ENCODE measurements at places on chromosomes 5 and 9. TPM values are rescaled to one million over a fixed set of nuclear protein-coding genes. Genes with fewer than 3 reads are reported as not detected.

- no peak for DNase-seq
- no peak overlapping the region for H3K4me3 ChIP-seq
- no peaks in the 10 kb centered on the region for H3K4me1 ChIP-seq
- no peaks in the 10 kb centered on the region for H3K36me3 ChIP-seq
These were observed 43.9 kb downstream of the ADAMTS2 start for GRCh38 chr5:179301376-179301775.

DNA sequence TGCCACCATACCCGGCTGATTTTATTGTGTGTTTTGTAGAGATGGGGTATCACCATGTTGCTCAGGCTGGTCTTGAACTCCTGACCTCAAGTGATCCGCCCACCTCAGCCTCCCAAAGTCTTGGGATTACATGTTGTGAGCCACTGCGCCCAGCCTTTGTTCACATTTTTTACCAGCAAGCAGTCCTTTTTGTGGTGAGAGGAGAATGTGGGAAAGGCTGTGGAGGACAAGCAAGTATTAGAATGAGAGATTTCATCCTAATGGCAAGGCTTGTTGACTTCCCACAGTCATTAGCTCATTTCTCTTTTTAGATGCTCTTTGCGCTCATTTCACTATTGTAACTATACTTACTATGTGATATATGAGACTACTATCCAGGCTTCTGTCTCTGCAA lies 6.1 kb downstream of the IL31RA start:
- H3K4me3 ChIP-seq: no peak overlapping the region
- H3K36me3 ChIP-seq: no peaks in the 10 kb centered on the region
- no peak for DNase-seq
- no peaks in the 10 kb centered on the region for H3K27me3 ChIP-seq
- H3K27ac ChIP-seq: no peak overlapping the region
- H3K4me1 ChIP-seq: no peaks in the 10 kb centered on the region

- H3K36me3 ChIP-seq: no peaks in the 10 kb centered on the region
- no peak overlapping the region for H3K27ac ChIP-seq
- no peak for DNase-seq
- no peaks in the 10 kb centered on the region for H3K4me1 ChIP-seq
These were observed 34.4 kb upstream of the CCDC112 start for GRCh38 chr5:115330830-115331229.

DNA sequence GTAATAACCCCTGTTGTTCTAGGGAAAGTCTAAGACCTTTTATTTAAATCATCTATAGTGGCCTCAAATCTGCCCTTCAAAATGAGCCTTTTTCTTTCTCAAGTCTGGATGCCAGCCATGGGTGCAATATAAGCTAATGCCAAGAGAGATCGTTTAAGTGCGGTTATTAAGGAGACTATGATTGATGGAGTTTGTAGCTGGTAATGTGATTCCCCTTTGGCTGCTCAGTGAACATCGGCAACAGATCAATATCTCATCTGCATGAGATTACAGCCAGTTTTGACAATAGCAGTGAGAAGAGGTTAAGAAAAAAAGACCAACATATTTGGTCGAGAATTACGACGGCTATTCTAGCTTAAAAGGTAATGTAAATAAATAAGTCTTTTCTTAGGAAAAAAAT lies 1049.4 kb upstream of the NUDT12 start:
- no peaks in the 10 kb centered on the region for H3K36me3 ChIP-seq
- no peak for DNase-seq
- peaks cover 6% of the 10 kb centered on the region for H3K4me1 ChIP-seq
- H3K27me3 ChIP-seq: no peaks in the 10 kb centered on the region
- H3K27ac ChIP-seq: no peak overlapping the region

DNA sequence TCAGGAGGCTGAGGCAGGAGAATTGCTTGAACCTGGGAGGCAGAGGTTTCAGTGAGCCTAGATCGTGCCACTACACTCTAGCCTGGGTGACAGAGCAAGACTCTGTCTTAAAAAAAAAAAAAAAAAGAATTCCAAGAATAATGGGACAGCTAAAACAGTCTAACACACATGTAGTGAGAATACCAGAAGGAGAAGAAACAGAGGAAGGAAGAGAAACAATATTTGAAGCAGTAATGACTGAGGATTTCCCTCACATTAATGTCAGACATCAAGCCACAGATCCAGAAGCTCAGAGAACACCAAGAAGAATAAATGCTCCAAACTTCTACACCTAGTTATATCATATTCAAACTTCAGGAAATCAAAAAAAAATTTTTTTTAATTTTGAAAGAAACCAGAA lies 47.1 kb upstream of the EFNA5 start:
- no peaks in the 10 kb centered on the region for H3K4me1 ChIP-seq
- no peaks in the 10 kb centered on the region for H3K27me3 ChIP-seq
- H3K27ac ChIP-seq: no peak overlapping the region
- H3K4me3 ChIP-seq: no peak overlapping the region
- no peaks in the 10 kb centered on the region for H3K36me3 ChIP-seq

GRCh38 chr5:132777209-132778069 lies at the start of gene SEPTIN8:
Gene SEPTIN8, minus strand, starts transcription at chr5:132777239. Its CDS starts 102 bp downstream, at chr5:132777137.
- peak; percentile 50 for DNase-seq
- H3K27ac ChIP-seq: peak within 1 kb of the TSS; percentile 35
- peaks cover 14% of the 10 kb centered on the region for H3K4me1 ChIP-seq
- H3K27me3 ChIP-seq: no peaks in the 10 kb centered on the region
- H3K4me3 ChIP-seq: peak within 1 kb of the TSS; percentile 63

- H3K4me3 ChIP-seq: no peak overlapping the region
- H3K27ac ChIP-seq: no peak overlapping the region
- no peaks in the 10 kb centered on the region for H3K36me3 ChIP-seq
- H3K4me1 ChIP-seq: no peaks in the 10 kb centered on the region
- DNase-seq: no peak
These were observed 75.4 kb downstream of the TEX10 start for GRCh38 chr9:100277166-100277979.

DNA sequence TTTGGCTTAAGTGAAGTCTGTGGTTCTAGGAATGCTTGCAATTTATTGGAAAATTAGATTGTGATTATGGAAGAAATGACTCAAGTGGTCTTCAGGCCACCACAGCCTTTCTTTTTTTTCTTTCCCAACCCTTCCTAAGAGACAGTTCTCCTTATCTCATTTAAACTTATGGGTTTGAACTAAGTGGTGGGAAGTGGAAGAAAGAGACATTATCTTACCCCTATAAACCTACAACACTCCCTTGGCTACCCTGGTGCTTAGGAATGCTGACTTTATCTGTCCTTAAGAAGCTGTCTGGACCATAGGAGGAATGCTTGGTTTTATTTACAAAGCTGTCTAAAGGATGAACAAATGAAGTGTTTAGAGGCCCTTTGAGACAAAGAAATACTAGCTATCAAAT lies 5.1 kb upstream of the ERAP1 start:
- H3K27me3 ChIP-seq: no peaks in the 10 kb centered on the region
- no peaks in the 10 kb centered on the region for H3K36me3 ChIP-seq
- no peak for DNase-seq
- no peak overlapping the region for H3K27ac ChIP-seq
- no peaks in the 10 kb centered on the region for H3K4me1 ChIP-seq
- no peak overlapping the region for H3K4me3 ChIP-seq

DNA sequence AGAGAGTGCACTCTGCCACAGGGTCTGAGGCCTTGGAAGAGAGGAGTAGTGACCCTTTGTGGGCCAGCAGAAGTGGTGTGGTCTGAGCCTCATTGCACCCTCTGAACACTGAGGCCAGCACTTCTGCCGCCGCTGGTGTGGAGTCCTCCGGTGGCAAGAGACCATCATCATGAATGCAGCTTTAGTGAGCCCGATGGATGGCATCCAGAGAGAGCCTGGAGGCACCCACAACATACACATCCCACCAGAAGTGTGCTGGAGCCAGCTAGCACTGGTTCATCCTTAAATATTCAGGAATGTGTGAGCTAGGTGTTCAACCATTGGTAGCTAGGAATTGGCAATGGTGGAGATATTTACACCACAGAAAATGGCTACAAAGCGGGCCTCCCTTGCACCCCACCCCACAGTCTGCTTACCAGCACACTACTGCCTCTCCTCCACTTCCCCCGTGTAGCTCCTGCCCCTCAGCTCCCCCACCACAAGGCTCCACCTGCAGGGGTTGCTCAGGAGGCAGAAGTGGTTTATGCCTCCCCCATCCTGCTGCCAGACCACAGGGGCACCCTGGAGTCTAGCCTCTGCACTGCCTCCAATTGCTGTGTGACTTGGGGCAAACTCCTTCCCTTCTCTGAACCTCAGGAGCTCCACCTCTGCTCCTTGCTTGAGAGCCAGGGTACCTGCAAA lies 16.4 kb downstream of the SLC6A7 start:
- H3K4me1 ChIP-seq: no peaks in the 10 kb centered on the region
- H3K27ac ChIP-seq: no peak overlapping the region
- DNase-seq: no peak
- no peak overlapping the region for H3K4me3 ChIP-seq
- no peaks in the 10 kb centered on the region for H3K27me3 ChIP-seq
- H3K36me3 ChIP-seq: no peaks in the 10 kb centered on the region

- no peaks in the 10 kb centered on the region for H3K4me1 ChIP-seq
- no peaks in the 10 kb centered on the region for H3K27me3 ChIP-seq
- H3K4me3 ChIP-seq: no peak overlapping the region
- DNase-seq: no peak
These were observed 208.3 kb upstream of the MAP3K1 start for GRCh38 chr5:56607074-56607473.

DNA sequence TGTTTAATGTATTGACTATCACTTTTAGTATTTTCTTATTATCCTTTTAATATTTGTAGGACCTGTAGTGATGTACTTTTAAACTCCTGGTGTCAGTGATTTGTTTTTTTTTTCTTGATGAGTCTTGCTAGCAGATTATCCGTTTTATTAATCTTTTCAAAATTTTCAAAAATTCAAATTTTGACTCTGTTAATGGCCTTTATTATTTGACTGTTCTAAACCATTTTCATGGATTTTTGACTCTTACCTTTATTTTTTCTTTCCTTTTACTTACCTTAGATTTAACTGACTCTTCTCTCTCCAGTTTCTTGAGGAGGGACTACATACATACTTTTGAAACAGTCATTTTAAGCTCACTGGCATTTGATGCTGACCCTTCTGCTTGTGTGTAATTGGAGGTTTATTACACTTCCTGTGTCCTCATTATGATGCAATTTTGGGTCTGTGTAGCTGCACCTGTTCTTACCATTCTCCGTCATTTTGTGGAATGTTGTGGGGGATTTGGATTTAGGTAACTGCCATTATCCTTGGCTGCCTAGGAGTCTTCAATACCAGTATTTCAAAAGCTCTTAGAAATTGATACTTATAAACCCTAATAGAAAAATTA lies 32.0 kb upstream of the EXOC3 start:
- no peak overlapping the region for H3K4me3 ChIP-seq
- DNase-seq: no peak
- H3K36me3 ChIP-seq: no peaks in the 10 kb centered on the region
- H3K4me1 ChIP-seq: no peaks in the 10 kb centered on the region
- H3K27ac ChIP-seq: no peak overlapping the region

- no peak overlapping the region for H3K4me3 ChIP-seq
- no peaks in the 10 kb centered on the region for H3K4me1 ChIP-seq
- no peaks in the 10 kb centered on the region for H3K27me3 ChIP-seq
- no peak overlapping the region for H3K27ac ChIP-seq
- H3K36me3 ChIP-seq: no peaks in the 10 kb centered on the region
These were observed 164.2 kb upstream of the PUM3 start for GRCh38 chr9:3008091-3008490.

DNA sequence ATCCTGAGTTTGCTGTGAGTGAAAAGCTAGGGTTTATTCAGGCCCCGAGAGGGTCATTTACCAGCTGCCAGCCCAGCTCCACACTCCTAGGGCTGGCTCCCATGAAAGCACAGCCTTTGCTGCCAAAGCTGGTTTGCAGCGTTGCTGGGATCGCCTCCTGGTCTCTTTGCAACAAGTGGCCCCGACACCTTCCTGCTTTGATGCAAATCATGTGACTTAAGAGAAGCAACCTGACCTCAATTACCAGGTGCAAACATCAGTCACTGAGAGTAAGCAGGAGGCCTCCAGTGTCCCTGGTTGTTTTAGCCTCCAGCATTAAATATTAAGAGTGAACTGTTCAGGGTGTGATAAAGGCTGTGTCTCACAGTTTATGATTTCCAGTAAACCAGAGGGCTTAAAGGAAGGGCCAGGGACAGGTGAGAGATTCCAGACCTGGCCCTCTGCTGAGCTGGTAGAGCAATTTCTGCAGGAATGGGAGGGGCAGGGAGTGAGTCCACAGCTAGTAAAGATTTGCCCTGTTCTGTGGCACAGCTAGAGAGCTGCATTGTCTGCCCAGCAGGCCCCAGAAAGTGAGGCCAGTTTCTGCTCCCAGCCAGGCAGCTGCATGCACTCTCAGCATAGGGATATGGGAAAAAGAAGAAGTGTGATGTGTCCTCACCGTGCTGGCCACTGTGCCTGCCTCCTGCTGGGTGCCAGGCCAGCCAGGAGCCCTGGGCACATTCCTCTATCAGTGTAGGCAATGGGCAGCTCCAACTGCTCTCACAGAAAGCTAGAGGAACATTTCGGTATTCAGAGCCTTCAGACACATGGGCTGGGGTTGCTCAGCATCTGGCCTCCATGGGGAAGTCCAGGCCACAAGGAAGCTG lies 58.0 kb downstream of the SLC22A5 start:
- DNase-seq: peak; percentile 50
- H3K27ac ChIP-seq: peak overlapping the region; percentile 75
- no peaks in the 10 kb centered on the region for H3K27me3 ChIP-seq
- peaks cover 68% of the 10 kb centered on the region for H3K4me1 ChIP-seq
- no peaks in the 10 kb centered on the region for H3K36me3 ChIP-seq

DNA sequence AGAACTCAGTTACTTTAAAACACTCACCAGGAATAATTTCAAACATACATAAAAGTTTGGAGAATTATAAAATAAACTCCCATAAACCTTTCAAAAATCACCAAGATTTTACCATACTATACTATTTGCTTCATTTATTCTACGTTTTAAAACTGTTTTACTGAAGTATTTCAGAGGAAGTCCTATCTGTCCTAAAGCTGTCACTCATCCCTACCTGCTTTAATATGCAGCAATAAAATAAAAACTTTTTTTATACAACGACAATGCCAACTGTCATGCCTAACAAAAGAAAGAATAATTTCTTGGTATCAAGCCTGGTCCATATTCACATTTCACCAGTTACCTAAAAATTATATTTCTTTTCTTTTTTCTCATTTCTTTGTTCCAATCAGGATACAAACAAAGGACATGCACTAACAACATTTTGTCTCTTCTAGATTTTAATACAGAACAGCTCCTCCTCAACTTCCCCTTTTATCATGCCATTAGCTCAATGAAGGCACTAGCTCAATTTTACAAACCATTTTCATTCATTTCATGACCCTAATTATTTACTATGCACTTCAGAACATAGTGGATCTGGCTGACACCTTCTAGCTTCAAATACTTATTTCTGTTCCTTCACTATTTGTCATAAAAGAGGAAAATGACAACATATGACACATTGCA lies 135.2 kb downstream of the GNAQ start:
- DNase-seq: no peak
- H3K27me3 ChIP-seq: no peaks in the 10 kb centered on the region
- H3K36me3 ChIP-seq: no peaks in the 10 kb centered on the region
- H3K4me3 ChIP-seq: no peak overlapping the region
- no peak overlapping the region for H3K27ac ChIP-seq

- H3K27ac ChIP-seq: no peak overlapping the region
- no peak for DNase-seq
- H3K4me1 ChIP-seq: peaks cover 4% of the 10 kb centered on the region
These were observed 2.6 kb downstream of the TCF7 start for GRCh38 chr5:134116789-134117761.

Gene PTTG1
- 1.2 TPM for polyA plus RNA-seq

Gene SH3GL2
- polyA plus RNA-seq: 17.3 TPM

Gene ECSCR
- polyA plus RNA-seq: 8.3 TPM

Gene FBP2
- polyA plus RNA-seq: 0.47 TPM

Gene FREM1
- polyA plus RNA-seq: 15.4 TPM

Gene PCDHB9
- polyA plus RNA-seq: 0.76 TPM
